ENCODE measurements at places on chromosomes 12 and 14.

- DNase-seq = no peak
These were observed 38.4 kb downstream of the EAPP start for GRCh38 chr14:34501004-34501580.

DNA sequence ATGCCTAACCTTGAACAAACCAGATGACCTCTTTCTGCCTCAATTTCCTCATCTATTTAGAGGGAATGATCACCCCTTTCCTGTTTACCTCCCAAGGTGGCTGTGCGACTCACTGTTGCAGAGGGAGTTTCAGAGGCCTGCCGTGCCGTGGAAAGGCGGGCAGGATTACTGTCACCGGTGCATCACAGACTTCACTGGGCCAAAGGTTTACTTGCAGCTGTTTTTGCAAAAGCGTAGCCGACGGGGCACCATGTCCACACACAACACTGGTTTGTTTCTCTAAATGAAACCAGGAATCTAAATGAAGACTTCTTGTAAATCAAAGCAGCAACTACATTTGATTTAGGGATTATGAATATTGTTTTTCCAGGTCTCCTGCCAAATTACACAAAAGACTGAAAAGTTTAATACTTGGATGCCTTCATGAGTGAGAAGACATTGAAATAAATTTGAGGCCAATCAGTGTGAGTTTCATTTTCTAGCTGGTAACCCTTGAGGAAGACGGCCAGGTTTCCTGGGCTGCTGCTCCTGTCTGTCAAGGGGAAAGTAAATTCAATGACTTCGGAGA, 696.1 kb upstream of the TMEM132C start:
- no peak for DNase-seq

GRCh38 chr12:124327362-124328043, 32.6 kb downstream of the RFLNA start:
- DNase-seq = no peak

GRCh38 chr14:20692116-20692751, 3.7 kb downstream of the ANG start:
- no peak for DNase-seq

DNA sequence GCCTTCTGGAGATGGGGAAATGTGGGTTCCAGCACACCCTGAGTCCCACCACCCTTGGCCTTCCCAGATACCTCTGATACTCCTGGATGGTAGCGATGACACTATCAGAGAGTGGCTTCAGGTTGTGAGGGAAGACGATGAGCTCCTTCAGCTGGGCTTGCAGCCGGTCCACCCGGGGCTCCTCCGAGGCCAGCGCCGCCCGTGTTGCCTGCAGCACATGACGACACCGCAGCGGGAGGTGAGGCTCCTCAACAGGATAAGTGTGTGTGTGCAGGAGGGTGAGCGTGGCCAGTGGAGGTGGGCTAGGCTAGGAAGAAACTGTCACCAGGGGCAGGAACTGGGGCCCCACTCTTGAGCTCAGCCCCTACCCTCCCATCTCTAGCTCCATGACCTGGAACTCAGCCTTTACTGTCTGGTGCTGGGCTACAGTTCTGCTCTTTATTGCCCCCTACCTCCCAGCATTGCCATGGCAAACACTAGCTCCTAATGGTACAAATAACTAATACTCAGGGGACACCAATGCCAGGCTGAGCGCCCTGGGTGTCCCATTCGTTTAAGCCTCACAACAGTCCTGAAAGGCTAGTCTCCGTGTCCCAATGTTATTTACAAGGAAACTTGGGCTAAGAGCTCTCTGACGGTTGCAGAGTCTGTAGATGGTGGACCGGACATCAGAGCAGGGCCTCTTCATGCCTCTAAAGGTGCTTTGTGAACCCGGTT, 64.1 kb downstream of the SYNE3 start:
- DNase-seq = no peak

- no peak for DNase-seq
These were observed 21.4 kb downstream of the ITPK1 start for GRCh38 chr14:93094121-93094918.

DNA sequence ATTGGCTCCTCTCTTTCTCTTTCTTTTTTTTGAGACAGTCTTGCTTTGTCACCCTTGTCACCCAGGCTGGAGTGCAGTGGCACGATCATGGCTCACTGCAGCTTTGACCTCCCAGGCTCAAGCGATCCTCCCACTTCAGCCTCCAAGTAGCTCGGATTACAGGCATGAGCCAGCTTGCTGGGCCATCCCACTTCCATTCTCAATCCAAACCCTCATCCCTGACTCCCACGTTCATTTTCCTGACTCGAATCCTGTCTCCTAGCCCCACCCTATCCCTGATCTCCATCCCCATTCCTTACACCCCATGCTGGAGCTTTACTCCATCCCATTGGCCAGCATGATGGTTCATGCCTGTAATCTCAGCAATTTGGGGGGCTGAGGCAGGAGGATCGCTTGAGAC, 7.8 kb downstream of the SPRYD4 start:
- no peak for DNase-seq

- DNase-seq = no peak
These were observed 170.7 kb upstream of the KITLG start for GRCh38 chr12:88750867-88751543.

DNA sequence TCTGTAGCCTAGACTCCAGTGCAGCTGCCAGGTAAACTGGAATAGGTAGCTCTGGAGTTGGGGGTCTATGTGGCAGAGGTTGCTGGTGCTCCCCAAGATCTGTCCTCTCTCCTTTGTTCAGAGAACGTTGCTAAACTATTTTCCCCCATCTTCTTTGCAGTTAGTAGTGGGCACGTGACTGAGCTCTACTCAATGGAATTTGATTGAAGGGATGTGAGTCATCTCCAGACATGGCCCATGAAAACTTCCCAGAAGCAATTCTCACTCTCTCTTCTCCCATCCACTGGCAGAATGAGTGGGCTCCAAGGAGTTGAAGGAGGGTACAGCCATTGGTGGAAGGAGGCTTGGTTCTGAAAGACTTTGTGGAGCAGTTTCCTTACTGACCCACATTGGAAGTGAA, 44.0 kb downstream of the PAH start:
- no peak for DNase-seq

GRCh38 chr14:89294872-89295271, 122.2 kb downstream of the FOXN3 start:
- DNase-seq = no peak

DNA sequence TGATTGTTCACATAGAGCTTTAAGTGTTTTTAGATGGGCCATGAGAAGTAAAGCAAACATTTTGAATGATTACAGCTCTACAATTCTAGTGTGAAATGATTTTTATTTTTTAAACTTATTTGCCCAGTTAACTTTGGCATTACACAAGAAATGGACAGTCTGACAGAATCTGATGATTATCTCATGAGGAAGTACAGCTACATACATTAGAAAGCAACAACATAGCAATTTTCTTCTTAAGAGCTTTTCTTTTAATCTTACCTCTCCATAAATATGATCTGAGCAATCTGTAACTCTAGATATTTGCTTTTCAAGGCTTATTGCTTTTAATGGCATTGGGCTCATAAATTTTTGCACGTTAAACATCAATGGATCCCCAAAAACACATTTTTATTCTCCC, 26.5 kb upstream of the PPP1R12A start:
- DNase-seq = no peak

- DNase-seq = no peak
These were observed 273.1 kb upstream of the RGS6 start for GRCh38 chr14:71659159-71659558.

DNA sequence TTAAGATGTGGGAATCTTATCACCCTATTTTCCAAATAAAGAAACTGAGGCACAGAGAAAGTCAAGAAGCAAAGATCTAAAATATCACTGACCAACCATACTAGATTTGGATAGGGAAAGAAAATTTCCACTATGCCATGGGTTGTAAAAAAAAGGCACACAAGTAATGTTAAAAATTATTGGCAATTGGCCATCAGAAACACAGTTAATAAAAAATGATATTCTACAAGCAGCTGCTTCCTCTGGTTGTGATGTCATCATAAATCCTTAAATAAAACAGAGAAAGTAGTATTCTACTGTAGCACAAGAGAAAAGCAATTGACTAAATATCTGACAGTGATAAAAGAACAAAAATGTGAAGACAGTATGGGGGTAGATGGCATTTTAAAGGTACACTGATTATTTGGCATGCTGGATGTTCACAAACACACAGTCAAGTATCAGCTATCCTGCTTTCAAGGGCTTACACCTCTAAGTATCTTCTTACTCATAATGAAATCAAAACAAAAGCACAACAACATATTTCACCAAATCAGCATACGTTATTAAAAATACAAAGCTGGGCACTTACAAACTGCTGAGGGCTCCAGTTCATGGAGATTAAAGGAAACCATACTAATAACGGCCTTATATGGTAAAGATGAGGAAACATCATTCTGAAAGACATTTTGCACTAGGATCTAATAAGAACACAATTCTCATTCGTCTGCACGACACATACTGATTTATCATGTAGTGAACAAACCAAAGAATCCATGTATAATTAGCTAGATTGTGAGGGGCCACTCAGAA, 45.7 kb downstream of the CORO1C start:
- no peak for DNase-seq

DNA sequence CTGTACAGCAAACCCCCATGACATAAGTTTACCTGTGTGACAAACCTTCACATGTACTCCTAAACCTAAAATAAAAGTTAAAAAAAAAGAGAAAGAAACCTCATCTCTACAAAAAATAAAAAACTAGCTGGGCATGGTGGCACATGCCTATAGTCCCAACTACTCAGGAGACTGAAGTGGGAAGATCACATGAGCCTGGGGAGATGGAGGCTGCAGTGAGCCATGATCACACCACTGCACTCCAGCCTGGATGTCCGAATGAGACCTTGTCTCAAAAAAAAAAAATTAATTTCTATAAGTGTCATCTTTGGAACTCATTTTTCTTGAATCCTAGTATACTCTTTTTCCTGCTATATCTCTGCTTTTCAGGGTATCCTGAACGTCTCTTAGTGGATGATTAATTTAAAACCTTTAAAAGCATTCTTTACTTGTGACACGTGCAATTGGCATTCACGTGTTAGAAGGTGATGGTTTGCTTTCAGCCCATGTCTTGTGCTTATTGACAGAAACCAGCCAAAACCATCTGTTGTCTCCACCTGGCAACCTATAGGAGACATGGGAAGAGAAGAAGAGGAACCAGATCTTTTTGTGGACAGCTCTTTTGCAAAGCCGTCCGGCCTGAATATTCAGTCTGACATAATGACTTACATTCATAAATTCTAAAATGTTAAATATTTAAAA, 30.6 kb upstream of the PPFIBP1 start:
- no peak for DNase-seq

GRCh38 chr12:73984552-73984951, 553.1 kb upstream of the ATXN7L3B start:
- DNase-seq = no peak

DNA sequence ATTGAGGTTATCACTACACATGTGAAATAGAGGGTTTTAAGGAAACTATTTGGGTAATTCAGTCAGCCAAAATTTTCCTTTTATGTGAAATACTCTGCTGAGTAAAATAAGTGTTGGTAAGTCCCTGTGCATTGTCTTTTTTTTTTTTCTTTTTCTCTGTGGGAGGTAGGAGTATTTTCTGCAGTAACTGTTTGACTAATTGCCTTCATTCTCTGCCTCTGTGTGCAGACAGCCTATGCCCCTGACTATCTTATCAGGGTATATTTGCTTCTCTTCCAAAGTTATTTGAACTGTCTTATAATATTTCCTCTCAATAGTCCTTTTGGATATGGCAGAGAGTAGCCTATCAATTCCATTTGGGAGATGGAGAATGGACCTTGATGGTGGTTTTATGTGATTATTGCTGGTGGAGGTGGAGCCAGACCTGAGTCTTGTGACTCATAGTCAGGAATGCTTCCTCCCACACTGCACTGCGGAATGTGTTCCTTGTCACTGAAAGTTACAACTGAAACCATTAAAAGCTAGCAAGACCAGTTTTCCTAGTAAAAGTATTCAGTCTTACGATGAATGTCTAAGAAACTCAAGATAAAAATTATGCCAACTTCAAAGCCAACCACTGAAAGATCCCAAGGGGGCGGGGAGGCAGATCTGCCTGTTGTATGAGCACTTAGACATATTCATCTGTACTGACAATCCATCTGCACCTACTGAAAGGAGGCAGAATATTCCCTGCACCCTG, 40.9 kb upstream of the STXBP6 start:
- no peak for DNase-seq

GRCh38 chr12:97308576-97309198, 153.9 kb upstream of the RMST start:
- DNase-seq = no peak

DNA sequence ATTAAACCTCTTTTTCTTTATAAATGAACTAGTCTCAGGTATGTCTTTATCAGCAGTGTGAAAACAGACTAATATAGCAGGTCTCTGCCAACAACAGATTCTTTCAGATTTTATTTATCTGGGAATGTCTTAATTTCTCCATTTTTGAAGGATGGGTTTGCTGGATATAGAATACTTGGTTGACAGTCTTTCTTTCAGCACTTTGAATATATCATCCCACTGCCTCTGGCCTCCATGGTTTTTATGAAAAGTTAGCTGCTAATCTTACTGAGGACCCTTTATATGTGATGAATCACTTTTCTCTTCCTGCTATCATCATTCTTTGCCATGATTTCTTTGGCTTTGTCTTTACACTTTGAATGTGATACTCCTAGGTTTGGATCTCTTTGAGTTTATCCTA, 148.0 kb downstream of the ANO6 start:
- DNase-seq = no peak

DNA sequence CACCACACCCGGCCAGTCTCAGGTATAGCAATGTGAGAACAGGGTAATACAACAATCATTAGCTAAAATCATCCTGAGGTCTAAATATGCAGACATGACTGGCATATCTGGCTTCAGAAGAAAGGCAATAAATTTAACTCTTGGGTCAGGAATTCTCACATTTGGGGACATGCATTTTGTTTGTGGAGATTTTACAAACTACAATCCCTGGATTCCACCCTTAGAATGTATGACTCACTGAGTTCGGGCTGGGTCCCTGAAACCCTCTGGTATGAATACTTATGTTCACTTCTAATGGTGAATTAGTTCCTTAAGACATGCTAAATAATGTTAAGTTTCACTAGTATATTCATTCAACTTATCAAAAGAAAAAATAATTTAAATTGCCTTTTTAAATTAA, 98.9 kb upstream of the HMGA2 start:
- no peak for DNase-seq

- no peak for DNase-seq
These were observed 51.6 kb downstream of the EIF2S3B start for GRCh38 chr12:10557329-10557728.

- no peak for DNase-seq
These were observed 21.7 kb upstream of the HELB start for GRCh38 chr12:66280561-66280960.

- DNase-seq = no peak
These were observed 164.8 kb upstream of the NRXN3 start for GRCh38 chr14:78005325-78005724.

- DNase-seq = no peak
These were observed 70.7 kb downstream of the BBS10 start for GRCh38 chr12:76277480-76277879.

- no peak for DNase-seq
These were observed 17.9 kb downstream of the PXN start for GRCh38 chr12:120247621-120248030.

DNA sequence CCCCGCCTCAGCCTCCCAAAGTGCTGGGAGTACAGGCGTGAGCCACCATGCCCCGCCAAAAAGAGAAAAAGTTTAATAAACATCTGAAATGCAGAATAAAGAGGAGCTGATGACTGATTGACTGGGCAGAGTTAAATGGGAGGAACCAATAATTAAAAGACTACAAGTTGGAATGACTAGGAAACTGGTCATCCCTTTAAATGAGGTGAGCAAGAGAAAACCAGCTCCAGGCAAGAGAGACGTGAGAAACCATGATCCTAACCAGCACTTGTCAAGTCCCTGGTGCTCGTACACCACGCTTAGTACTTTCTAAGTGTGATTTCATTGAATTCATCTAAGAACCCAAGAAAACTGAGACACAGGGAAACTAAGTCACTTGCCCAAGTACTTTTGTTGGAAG, 47.9 kb downstream of the MAP1LC3B2 start:
- no peak for DNase-seq
